ENCODE measurements at places on chromosomes 4 and X.

DNA sequence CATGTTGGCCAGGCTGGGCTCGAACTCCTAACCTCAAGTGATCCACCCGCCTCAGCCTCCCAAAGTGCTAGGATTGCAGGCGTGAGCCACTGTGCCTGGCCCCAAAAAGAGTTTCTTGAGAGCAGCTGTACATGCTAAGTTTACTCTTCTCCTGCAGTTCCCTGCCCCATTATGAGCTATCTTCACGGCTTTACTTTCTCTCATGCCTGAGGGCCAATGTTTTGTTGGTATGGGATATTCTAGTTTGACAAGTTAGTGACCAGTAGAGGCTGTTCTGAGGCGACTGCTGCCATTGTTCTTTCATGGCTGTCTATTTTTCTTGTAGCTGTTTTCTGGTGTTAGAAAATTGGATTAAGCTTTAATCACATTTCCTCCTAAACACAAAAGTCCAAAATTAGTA is 78.0 kb upstream of the STX18 start:
- no peak for DNase-seq

DNA sequence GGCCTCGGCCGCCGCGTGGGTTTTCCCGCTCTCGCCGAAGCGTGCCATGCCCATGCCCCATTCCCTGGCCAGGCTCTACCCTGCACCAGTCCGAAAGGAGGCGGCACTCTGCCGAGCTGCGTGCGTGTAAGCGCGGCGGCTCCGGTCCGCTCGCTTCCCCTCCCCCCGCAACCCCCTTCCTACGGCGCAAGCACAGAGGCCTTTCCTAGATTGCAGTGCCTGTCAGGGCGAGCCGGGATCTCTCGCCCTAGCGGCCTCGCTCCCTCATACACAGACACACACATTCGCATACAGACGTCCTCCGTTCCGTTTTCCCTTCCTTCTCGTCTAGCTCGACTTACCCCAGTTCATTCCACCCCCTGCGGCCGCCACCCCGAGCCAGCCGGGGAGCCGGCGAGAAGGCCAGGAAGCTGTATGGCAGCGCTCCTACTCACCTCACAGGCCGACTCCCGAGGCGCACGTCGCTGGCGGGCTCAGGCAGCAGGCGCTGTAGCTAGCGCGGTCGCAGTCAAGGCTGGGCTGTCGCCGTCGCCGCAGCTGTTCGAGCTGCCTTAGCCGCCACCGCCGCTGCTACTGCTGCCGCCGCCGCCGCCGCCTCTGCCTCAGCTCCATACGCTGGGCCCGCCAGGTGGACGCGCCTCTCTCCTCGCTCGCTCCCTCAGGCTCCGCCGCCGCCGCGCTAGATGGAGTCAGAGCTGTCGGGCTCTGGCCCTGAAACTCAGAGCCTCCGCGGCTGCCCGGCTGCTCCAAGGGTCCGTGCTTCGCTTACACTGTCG is 615 bp downstream of the NEXMIF start:
- peak; percentile 50 for DNase-seq

DNA sequence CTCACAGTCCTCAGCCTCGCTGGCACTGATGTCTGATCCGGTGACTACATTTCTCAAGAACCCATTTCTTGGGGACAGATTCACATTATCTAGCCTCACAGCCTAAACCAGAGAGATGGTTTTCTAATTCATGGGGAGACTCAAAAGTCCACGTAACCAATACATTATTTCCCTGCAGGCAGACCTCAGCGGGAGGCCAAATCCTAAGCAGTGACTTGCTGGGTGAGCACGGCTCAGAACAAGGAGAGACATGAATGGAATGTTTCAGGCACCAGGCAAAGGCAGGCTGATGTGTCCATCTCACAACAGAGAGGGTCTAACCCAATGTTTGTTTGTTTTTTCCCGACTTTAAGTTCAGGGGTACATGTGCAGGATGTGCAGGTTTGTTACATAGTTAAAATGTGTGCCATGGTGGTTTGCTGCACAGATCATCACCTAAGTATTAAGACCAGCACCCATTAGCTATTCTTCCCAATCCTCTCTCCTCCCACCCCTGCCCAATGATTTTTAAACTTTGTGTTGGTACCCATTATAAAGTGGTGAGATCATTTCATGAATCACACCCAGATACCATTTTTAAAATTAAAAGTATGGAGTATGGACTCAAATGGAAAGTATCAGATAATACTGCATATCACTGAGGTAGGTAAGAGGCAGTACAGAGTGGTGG is 53.3 kb downstream of the SCD5 start:
- DNase-seq: peak; percentile 54

DNA sequence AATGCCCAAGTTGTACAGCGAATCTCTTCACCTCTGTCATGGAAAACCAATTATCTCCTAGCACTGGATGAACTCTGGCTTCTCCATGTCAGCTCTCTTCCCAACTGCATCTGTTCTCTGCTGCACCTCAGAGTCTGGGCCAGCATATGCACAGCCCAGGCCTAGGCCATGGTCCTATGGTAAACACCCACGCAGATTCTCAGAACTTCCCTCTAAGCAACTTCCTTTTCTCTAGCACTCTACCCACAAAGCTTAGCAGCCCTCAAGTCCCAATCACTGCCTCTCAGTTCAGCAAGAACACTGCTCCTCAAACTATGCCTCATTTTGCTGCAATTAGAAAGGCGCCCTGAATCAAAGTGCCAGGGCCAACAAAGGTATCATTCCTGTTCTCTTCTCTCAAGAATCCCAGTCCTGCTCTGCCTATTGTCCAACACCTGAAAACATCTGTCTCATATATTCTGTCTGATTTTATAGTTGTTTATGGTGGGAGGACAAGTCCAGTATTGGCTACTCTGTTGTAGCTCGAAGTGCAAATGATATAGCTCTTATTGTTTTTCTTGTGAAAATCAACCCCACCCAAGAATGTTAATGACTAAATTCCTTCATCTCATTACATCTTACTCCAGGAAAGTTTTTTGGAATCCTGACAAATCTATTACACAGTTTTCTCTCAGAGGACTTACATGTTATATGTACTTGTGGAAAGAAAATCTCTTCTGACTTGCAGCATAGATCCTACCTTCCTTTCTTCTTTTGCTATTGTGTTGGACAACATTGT is 85.4 kb downstream of the DCHS2 start:
- DNase-seq: no peak

- DNase-seq: no peak
Observed at GRCh38 chrX:13090027-13090338, 45.6 kb upstream of the FAM9C start.

DNA sequence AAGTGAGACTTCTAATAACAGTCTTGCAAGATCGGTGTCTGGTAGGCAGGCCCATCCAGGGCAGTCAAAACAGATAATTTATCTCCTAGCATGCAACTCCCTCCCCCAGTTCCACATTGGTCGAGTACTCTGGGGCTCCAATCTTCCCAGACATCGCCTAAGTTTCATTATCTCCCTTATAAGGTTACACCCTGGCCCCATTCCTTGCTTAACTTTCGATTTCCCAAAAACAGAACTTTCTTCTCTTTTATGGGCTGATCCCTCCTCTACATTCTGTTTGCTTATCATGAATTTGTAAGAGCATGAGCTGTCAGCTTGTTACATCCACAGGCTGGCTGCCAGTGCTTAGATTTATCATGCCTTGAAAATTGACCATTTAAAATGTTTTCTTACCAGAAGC is 471.3 kb downstream of the TECRL start:
- DNase-seq: no peak

GRCh38 chrX:82998163-82998562 is 509.9 kb upstream of the POU3F4 start:
- no peak for DNase-seq

DNA sequence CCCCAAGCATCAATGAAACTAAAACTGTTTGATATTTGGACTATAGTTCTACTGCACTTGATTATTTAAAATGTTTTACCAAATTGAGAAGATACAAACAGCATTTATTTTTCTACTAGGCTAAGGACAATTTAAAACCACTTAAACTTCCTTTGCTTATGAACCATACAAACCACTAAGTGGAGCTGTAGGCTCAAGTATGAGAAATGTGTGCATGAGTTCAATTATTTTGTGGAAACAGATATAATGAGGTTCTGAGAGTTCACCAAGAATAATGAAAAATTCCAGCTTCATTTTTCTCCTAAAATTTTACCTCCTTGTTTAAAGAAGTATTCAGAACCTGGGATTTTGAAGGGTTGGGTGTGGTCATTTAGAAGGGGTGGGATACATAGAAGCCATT is 63.1 kb downstream of the SERPINA7 start:
- peak; percentile 23 for DNase-seq

- DNase-seq: no peak
Observed at GRCh38 chrX:25858273-25858880, 279.8 kb upstream of the MAGEB18 start.

GRCh38 chr4:3613967-3614730 is 81.9 kb upstream of the LRPAP1 start:
- no peak for DNase-seq

- DNase-seq: no peak
Observed at GRCh38 chr4:124632439-124632838, 80.1 kb downstream of the ANKRD50 start.

- no peak for DNase-seq
Observed at GRCh38 chr4:33477715-33478114, 2757.5 kb downstream of the PCDH7 start.

DNA sequence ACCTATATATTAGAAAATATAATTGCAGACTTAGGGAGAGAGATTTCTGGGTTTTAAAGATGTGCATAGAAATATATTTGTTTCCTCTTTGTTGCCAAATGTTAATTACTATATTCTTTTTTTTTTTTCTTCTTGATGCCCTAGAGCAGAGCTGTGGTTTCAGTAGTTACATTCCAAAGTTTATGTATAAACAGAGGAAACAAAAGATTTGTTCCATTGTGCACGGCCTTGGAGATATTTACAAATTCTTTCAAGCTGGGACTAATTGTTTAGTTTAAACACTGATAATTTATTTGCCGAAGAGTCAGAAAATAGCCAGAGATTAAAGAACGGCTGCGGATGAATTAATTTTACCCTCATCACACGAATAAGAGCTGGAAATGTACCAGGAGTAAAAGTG is 85.1 kb downstream of the USP46 start:
- DNase-seq: no peak

DNA sequence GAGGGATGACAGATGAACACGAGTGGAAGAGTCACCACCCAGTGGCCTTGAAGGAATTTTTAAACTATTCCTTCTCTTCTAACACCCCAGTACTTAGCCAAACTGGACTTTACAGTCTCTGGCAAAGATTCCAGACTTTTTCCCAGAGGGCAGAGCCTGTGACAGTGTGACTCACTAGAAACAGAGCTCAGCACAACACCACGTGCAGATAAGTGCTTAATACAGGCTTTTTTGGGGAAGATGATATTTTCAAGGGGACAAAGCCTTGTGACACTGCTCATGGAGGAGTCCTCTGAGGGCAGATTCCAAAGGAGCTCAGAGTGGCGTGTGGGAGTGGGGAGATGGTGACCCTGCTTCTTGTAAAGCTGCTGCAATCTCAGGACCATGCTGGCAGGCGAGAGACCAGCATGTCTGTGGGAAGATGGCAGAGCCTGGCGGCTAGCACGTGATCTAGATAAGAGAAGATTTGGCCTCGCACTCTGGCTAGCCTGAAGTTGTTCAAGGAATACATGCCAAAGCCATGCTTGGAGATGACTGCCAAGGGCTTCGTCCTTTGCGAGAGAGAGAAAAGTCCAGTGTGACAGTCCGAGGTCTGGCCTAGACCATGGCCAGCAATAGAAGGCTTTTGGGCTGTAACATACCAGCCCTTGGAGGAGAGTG is 2.4 kb downstream of the RAB33A start:
- DNase-seq: no peak

DNA sequence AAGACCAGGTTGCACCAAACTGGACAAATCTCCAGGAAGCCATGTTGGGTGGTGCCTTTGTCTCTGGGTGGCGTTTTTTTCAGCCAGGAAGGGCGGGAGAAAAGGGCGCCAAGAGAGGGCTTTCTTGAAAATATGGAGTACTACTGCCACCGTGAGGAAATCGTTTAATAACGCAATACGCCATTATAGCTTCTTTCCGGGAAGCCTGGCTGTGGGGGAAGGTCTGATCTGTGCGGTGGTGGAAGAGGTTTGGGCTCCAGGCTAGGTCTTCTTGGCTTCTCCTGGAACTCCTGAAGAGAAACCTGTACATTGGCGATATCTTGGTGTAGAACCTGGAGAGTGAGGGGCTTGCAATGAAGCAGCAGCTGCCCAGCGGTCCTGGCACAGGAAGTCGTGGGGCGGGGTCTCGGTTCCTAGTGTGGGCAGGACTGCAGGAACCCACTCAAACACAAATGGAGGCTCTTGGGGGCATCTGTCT is 202.7 kb downstream of the OR13H1 start:
- DNase-seq: no peak

- DNase-seq: no peak
Observed at GRCh38 chr4:182697094-182697493, 220.1 kb downstream of the DCTD start.

DNA sequence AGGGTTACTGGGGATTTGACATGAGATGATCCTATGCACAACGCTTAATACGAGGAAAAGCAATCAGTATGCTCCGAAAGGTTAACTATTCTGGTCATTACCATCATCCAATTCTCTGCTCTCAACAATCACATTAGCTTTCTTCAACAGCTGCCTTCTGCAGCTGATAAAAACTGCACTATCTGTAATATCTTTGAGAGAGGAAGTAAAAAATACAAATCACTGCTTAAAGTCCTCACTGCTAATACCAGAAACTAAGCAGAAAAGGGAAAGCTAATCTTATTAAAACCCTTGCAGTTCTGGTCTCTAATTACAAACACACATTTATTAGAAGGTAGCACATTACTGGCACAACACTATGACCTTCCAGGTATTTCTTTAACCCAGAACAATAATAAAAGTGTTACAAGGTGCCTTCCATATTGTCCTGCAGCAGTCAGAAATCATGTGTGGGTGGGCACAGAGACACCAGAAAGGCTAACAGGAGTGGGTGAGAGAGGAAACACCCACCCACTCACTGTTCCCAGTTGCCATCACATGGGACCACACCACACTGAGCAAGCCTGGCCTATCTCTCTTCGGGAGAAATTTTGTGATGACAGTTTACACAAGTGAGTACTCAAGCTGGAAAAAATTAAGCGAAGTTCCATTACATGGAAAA is 71.0 kb downstream of the RELL1 start:
- no peak for DNase-seq

GRCh38 chrX:135308345-135308855 is 880 bp upstream of the ETDC start:
- no peak for DNase-seq

- no peak for DNase-seq
Observed at GRCh38 chrX:153793291-153793690, 884 bp downstream of the IDH3G start.

Measured in GM23338 (cell line).